Left renal cortex interstitium (tissue), 4 donors: ENCODE measurements at places on chromosomes 11 and 22.

- no peak for DNase-seq
These were observed 46.7 kb downstream of the MED15 start for GRCh38 chr22:20553947-20554741.

DNA sequence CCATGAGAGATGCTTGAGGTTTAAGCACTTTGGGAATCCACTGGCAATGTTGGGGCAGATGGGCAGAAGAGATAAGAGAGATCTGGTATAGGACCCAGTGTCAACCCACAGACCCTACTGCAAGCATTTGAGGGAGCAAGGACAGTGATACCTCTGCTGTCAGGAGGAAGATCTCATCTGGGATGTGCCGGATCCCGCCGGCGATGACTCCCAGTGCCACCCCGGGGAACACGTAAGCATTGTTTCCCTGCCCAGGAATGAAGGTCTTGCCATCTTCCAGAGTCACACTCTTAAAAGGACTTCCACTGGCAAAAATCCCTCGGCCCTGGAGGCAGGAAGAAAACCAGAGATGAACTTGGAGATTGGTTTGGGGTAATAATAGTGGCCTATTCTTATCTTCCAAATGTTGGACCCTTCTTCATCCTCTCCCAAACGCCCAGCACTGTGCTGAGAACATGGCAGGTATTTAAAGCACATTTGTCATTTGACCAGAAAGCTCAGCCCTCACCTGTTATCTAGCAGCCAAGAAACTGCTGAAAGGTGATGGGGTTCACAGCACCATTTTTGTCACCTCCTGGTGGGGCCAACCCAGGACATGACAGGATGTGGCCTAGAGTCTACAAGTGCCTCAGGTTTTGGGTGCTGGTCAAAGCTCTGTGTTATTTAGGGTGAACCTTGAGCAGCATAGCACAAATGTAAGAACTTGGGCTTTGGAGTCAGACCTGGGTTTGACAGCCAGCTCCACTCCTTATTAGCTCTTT is 71.7 kb downstream of the CCDC81 start:
- no peak for DNase-seq

- no peak for DNase-seq
These were observed 75.7 kb upstream of the TTC12 start for GRCh38 chr11:113238721-113239120.

- DNase-seq, result no peak
These were observed 444 bp downstream of the CWF19L2 start for GRCh38 chr11:107457205-107457557.

- no peak for DNase-seq
These were observed 110.2 kb downstream of the MIAT start for GRCh38 chr22:26767351-26768155.
